ENCODE measurements at places on chromosomes 12 and 14.
A peak's percentile ranks its signal among the peaks of the same experiment; 100 is the strongest.

DNA sequence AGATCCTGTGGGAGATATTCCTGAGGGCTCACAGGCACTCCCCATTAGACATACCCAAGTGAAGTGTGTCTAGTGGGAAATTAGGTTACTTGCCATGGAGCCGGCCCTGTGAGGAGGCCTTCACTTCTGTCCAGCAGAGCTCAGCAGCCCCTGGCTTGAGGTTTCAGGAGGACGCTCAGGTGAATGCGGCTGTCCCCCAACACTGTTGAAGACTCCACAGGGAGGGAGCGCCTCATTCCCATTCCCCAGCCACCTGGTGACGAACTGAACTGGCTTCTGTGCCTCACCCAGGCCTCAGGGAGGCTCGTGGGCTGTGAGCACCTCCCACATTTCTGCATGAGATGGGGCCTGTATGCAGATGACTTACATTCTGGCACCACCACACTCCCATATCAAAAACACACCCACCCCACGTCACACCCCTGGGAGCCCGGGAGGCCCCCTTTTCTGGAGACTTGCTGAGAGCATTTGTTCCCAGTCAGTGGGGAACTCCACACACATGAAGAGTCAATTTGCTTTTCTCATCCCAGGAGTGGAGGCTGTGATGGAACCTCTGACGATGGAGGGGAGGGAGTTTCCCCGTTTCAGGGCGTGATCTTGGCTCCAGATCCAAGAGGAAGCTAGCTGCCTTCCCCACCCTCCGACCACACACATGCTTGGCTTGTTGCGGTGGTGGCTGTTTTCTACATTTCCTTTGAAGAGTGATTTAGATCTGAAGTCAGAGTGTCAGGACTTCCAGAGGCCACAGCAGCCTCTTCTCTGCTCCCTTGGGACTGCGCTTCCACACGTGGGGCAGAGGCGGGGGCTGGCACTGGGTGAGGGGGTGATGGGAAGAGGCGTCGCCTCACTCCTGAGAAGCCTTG lies 120.7 kb downstream of the ADGRD1 start:
- peak; percentile 25 for DNase-seq

GRCh38 chr14:65208548-65208947 lies 106.2 kb upstream of the MAX start:
- no peak for DNase-seq

DNA sequence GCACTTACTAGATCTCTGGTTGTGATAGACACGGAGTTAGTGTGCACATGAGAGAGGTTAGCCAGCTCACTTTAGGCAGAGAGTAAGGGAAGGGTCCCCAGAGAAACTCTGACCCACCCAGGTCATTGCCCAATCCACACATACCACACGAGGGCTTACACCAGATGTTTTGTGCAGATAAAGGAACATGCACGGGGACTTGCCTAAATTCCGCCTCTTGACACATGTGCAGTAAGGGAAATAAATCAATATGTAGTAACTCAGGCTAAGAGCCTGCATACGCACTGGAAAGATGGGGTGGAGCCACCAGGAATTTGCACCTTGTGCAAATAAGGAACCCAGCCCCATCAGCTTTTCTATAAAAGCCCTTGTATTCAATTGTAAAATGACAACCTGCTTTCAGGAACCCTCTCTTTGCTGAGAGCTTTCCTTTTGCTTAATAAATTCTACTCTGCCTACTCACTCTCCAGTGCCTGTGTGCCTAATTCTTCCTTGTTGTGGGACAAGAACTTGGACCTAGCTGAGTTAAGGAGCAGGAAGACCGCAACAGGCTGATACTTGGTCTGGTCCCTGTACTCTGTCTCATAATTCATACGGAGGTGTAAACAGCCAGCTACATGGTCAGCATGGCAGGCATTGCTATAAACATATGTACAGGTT lies 120.2 kb downstream of the EMP1 start:
- no peak for DNase-seq

DNA sequence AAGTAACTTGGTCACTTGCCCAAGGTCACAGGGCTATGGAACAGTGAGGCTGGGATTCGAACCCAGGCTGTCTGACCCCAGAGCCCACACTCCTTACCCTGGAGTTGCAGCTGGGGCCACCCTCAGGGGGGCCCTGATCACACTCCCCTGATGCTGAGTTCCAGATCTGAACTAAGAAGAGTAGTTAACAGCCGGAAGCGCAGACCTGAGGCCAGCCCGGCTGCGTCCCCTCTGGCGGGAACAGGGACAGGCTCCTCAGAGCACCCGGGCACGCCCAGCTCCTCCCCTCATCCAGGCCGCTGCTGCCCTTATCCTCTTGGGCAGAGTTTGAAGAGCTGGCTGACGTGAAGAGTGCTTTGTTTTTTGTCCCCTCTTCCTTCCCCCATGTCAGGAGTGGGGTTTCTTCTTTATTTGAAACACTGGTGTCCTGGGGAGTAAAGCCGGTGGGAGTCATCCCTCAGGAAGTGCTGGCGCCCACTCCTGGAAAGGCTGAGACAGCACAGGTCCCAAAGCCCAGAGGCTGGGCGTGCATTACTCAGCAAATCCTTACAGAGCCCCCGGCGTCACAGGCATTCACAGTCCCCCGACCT lies 8.7 kb downstream of the PHB2 start:
- peak; percentile 72 for DNase-seq

DNA sequence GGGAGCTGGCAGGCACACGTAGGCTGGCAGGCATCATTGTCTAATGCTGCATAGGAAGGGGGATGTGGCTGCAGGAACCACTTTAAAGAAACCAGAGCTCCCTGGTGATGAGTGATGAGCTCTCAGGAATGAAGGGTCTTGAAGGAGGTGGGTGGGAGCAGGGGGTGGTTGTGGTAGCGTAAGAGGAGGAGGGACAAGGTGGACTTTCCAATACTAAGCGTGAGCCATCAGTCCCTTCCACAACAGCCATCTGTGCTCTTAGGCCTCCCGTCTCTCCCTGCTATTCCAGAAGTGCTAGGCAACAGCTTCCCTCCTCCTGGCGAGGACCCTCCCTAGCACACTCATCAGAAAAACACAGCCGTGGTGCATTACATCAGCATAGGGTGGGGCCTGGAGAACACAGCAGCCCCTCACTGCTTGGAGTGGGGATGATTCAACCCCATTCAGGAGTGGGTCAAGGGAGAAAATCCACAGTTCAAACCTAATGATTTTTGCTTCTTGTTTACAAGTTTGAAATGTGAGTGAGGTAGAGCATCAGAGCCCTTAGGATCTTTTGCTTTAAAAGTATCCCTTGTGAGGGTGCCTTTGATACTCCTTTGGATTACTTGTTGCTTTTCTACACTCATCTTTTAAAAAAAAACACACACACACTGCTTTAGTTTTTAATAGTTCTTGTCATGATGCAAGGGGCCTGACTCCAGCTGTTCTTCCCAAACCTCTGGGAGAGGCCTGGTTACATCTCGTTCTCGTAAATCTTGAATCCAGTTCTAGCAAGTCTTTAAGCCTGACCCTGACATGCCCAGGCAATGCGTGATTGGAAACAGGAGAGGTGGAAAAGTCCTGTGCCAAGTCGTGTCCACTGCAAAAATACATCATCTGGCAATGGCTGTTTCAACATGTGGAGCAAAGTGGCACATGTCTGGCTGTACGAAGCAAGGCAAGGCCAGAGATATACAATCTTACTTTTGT lies 356.4 kb upstream of the DDHD1 start:
- no peak for DNase-seq

GRCh38 chr12:52032446-52032803 lies 18.8 kb upstream of the NR4A1 start:
- peak; percentile 85 for DNase-seq

GRCh38 chr14:91732439-91732838 lies 553 bp upstream of the CATSPERB start:
- DNase-seq = no peak

DNA sequence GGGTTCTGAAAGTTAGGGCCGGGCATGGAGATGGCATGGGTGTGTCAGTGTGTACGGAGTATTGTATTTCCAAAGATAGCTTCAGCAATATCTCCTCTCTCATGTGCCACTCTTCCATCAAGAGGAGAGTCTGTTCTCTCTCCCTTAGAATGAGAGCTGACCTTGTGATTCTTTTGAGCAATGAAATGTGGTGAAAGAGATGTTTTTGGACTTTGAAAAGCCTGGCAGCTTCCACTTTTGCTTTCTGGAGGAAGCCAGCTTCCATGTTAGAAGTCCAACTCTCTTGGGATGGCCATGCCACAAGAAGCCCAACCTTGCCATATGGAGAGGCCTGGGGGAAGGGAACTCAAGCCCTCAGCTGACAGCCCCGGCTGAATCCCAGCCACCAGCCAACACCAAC lies 72.4 kb upstream of the GZMB start:
- no peak for DNase-seq

- DNase-seq = no peak
These were observed 92.7 kb upstream of the DNM1L start for GRCh38 chr12:32586390-32586789.

DNA sequence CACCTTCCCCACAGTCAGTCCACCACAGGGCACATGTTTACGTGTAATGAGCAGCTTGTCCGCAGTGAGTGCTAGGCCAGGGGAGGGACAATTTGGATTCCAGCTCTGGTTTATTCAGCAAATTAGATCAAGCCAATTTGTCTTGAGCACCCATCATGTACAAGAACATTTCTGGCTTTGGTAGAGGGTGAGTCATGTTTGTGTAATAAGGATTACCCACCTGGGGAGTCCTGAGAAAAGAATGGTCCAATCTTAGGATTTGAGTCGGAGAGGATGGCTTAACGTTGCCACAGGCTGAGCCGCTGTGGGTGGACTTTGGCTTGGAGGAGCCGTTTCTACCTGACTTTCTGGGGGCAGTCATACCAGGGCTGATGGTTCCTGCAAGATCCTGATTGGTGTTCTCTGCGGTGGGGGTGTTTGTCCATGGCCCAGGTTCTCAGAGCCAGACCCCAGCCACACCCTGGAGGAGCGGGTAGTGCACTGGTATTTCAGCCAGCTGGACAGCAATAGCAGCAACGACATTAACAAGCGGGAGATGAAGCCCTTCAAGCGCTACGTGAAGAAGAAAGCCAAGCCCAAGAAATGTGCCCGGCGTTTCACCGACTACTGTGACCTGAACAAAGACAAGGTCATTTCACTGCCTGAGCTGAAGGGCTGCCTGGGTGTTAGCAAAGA lies 143.7 kb downstream of the SMOC1 start:
- DNase-seq = no peak

DNA sequence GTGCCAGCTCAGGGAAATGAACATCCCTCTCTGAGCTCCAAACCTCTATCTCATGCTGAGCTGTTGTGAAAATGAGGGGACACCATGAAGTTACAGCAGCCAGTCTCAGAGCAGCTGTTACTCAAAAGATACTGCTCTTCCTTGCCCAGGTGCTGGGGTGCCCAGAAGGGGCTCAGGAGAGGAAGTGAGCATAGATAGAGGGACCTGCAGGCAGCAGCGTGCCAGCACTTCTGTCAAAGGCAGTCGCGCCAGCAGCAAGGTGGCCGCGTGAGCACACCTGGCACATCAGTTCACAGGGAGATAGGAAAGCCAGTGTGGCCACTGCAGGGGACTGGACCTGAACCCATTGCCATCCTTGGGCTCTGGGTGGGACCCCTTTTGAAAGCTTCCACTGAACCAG lies 27.8 kb downstream of the C14orf132 start:
- DNase-seq = no peak

- no peak for DNase-seq
These were observed 68.0 kb downstream of the SERPINA3 start for GRCh38 chr14:94679937-94680861.

All from adrenal gland (tissue), 19 donors.